ENCODE measurements at places on chromosomes 2 and 18.

- no peak for DNase-seq
These were observed at the start of gene SP9 for GRCh38 chr2:174334781-174335251. Gene SP9, plus strand, starts transcription at chr2:174334954. Its CDS starts 139 bp downstream, at chr2:174335093.

GRCh38 chr18:24443870-24444269 lies 16.6 kb upstream of the HRH4 start:
- no peak for DNase-seq

GRCh38 chr2:19435815-19436214 lies 77.4 kb upstream of the OSR1 start:
- no peak for DNase-seq

- DNase-seq: peak; percentile 80
These were observed 29.9 kb upstream of the PDE1A start for GRCh38 chr2:182456784-182457183.

DNA sequence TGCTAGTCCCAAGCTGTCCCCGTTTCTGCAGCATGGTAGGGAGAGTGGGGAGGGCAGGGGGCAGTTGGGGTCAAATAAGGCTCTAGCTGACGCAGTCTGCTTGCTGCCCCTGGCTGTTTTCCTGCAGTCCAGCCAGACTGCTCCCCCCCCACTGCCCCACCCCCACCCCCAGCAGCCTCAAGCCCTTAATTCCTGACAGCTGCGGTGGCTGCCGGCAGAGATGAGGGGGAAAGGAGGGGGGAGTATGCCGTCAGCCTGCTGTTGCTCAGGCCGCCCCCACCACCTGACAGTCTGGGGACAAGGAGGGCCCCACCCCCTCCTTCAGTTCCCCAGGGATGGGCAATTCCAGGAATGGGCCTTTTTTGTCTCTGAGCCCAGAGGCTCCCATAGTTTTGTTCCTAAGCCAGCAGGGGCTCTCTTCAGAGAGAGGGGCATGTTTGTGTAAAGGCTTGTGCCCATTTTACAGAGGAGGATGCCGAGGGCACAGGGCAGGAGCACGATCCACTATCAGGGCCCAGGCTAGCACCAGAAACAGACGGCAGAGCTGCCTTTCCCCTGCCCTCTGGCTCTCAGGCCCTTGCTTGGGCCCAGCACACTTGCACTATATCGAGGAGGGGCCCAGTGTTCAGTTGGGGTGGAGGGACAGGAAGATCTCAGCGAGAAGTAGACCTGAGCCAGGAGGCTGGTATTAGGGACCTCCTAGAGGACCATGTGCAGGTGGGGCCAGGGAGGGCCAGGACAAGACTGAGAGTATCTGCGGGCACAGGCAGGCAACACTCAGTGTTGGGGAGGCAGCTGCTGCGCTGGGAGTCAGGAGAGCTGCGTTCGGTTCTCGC lies 1.5 kb upstream of the WNT10A start:
- no peak for DNase-seq

DNA sequence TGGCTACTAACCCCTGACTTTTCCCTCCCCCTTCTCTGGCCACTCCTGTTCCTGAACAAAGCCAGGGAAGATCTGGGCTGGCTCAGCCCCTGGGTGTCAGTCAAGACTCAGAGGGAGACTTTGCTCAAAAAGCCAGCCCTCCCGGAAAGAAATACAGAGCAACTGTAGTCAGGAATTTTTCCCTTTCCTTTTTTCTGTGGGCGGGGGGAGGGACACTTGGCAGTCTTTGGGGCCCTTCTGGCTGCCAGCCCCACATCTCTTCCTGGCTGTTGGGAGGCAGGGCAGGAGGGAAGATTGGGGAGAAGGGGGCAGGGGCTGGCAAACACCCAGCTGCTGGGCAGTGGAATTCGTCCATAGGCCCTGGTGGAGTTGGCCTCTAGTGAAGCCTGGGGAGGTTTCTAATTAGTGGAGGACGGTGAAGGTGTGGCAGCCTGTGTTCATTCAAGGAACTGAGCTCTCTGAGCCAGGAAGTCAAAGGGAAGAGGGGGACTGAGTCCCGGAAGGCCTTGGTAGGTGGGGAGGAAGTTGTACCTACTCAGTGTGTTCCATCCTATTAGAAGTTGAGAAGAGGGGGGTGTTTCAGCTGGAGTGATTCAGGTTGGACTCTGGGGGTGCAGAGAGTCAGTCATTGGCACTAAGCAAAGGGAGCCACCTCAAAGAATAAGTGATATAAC lies 10.9 kb downstream of the IGFBP2 start:
- peak; percentile 53 for DNase-seq

- no peak for DNase-seq
These were observed 64.4 kb downstream of the CIB4 start for GRCh38 chr2:26576565-26577441.

Data from choroid plexus epithelial cell (primary cell).